ENCODE measurements at places on chromosomes 4 and X. TPM values are rescaled to one million over a fixed set of nuclear protein-coding genes. Genes with fewer than 3 reads are reported as not detected.

- no peak for DNase-seq
- no peak overlapping the region for H3K27ac ChIP-seq
- no peaks in the 10 kb centered on the region for H3K27me3 ChIP-seq
- peaks cover 80% of the 10 kb centered on the region for H3K4me1 ChIP-seq
- H3K4me3 ChIP-seq, result no peak overlapping the region
- H3K36me3 ChIP-seq, result no peaks in the 10 kb centered on the region
Measured at GRCh38 chr4:87012265-87012953, 77.6 kb downstream of the AFF1 start.

DNA sequence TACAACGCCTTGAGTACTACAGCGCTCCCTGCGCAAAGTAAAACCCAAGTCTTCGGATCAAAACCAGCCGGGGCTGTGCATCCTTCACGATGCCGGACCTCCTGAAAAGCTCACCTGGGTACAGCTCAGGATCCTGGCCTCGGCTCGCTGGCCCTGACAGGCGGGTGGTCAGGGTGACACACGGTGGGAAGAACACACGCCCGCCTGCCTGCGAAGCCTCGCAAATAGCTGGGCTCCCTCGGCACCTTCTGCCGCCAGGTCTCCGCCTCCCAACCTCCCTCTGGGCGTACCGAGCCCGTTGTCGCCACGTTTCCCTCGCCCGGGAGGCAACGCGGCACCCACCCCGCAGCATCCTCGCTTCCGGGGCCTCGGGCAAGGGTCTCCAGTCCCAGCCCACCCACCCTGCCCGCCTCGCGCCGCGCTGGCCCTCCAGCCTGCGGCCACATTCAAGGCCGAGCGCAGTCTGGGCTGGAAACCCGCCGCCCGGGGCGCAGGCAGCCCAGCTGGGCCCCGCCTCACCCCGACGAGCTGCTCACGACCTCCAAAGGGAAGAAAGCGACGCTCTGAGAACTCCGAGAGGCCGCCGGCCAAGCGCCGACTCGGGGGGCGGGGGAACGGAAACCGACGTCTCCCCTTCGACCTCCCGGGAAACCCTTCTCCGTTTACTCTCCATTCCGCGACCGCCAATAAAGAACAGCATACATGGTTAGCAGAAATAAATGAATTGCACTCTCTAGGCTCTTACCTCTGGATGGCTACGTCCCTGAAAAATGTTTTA lies 511 bp downstream of the PPM1K start:
- peak; percentile 75 for DNase-seq
- H3K4me1 ChIP-seq, result peaks cover 37% of the 10 kb centered on the region
- H3K27ac ChIP-seq, result peak overlapping the region; percentile 100
- peak overlapping the region; percentile 92 for H3K4me3 ChIP-seq
- peaks cover 28% of the 10 kb centered on the region for H3K36me3 ChIP-seq
- no peaks in the 10 kb centered on the region for H3K27me3 ChIP-seq

Gene DDX60
- total RNA-seq, result 18.6 TPM

DNA sequence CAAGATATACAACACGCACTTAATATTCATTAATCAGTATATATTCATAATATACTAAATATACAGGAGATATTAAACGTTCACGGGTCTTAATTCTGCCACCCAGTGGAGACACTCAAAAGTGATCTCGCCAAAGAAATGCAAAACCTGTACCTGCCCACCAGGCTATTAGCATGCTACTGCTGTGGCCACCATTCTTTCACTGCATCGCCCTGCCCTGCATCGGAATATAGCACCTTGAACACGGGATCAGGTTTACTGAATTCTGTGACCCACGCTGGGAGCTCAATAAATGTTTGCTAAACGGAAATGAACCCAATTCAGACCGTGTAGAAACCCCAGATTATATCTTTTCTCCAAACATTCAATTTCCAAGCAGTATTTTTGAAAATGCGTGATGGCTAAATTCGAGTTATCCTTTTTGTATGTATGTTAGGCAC lies 840 bp upstream of the CLCN3 start:
- peaks cover 55% of the 10 kb centered on the region for H3K4me1 ChIP-seq
- no peaks in the 10 kb centered on the region for H3K27me3 ChIP-seq
- DNase-seq, result peak; percentile 67

GRCh38 chr4:112130906-112131305 lies 14.3 kb upstream of the FAM241A start:
- H3K27me3 ChIP-seq, result peaks cover 10% of the 10 kb centered on the region
- no peaks in the 10 kb centered on the region for H3K36me3 ChIP-seq
- H3K27ac ChIP-seq, result no peak overlapping the region
- DNase-seq, result no peak
- no peak overlapping the region for H3K4me3 ChIP-seq

DNA sequence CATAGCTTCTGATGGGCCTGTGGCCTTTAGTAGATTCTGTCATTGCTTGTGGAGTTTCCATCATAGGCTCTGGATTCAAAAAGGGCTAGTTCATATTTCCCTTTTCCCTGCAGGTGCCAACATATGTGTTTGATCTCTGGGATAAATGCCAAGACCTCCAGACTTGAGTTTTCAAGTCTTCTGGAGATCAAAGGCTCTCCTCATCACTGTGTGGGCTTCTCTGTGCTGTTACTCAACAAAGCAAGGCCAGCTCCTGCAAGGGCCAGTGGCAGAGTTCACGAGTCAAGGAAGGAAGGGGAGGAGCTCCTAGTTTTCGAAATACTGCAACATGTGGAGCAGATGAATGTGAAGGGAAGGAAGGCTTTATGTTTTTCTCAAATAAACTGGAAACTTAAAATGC lies 62.7 kb upstream of the SCML1 start:
- H3K4me1 ChIP-seq, result peaks cover 5% of the 10 kb centered on the region
- no peaks in the 10 kb centered on the region for H3K36me3 ChIP-seq
- DNase-seq, result no peak
- H3K27ac ChIP-seq, result no peak overlapping the region

GRCh38 chr4:39410415-39410814 lies 3.7 kb downstream of the KLB start:
- H3K27me3 ChIP-seq, result no peaks in the 10 kb centered on the region
- H3K36me3 ChIP-seq, result no peaks in the 10 kb centered on the region
- H3K4me1 ChIP-seq, result peaks cover 3% of the 10 kb centered on the region
- DNase-seq, result no peak

Gene GAK
- total RNA-seq, result 97.8 TPM

DNA sequence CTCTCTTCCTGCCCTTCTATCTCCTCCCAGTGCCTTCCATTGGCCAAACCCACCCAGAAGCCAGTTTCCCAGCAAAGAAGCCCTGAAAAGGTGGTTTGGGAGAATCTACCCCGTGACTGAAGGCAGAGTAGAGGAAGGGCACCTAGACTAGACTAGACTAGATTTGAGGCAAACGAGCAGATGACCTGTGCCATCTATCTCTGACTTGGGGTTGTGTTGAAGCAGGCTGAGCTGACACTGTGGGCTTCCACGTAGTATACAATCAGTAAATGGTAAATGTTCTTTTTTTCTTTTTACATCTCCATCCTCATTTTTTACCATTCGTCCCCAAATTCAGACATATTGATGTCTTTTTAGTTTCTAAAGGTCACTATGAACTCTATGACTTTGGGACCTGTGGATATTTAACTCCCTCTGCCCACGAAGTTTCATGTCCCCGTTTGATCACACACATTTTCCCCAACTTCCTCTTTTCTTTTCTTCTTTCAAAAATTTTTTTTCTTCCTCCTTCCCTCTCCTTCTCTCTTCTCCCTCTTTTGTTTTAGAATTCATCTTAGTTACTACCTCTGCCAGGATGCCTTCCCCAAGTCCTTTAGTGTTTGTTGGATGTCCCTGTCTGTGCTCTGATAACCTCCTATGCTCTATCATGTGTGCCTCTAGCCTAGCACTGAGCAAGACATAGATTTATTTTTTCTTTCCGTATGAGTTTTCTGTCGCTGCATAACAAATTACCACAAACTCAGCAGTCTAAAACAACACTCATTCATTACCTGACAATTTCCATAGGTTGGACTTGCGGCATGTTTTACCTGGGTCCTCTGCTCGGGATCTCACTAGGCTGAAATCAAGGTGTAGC lies 6.2 kb upstream of the AFF1 start:
- DNase-seq, result no peak
- peak overlapping the region; percentile 10 for H3K27ac ChIP-seq
- peaks cover 26% of the 10 kb centered on the region for H3K4me1 ChIP-seq
- no peak overlapping the region for H3K4me3 ChIP-seq
- peaks cover 5% of the 10 kb centered on the region for H3K36me3 ChIP-seq

- H3K27ac ChIP-seq, result no peak overlapping the region
- DNase-seq, result no peak
- H3K4me3 ChIP-seq, result no peak overlapping the region
- H3K36me3 ChIP-seq, result peaks cover 29% of the 10 kb centered on the region
Measured at GRCh38 chr4:73187325-73187724, 71.3 kb downstream of the ANKRD17 start.

GRCh38 chrX:123859409-123859845 lies 426 bp upstream of the XIAP start:
- no peaks in the 10 kb centered on the region for H3K36me3 ChIP-seq
- H3K27ac ChIP-seq, result peak overlapping the region; percentile 93
- H3K4me1 ChIP-seq, result peaks cover 7% of the 10 kb centered on the region
- H3K4me3 ChIP-seq, result peak overlapping the region; percentile 78
- H3K27me3 ChIP-seq, result no peaks in the 10 kb centered on the region

DNA sequence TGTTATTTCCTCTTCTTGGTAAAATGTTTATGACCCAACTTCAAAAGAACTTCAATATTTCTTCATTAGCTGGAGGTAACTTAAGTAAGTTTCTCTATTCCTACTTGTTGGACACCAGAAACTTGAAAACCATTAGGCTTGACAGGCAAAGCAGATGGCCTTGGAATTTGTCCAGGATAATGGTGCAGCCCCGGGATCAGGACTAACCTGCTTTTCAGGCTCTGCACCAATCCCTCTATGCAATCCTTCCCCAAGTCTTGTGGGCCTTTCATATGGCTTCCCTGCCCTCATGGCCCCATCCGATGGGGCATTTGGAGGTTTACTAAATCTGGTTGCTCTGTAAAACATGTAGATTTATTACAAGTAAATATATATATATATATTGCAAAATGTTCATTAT lies 68.5 kb downstream of the SPINK2 start:
- no peaks in the 10 kb centered on the region for H3K27me3 ChIP-seq
- H3K36me3 ChIP-seq, result no peaks in the 10 kb centered on the region
- no peak for DNase-seq
- H3K4me1 ChIP-seq, result peaks cover 25% of the 10 kb centered on the region
- no peak overlapping the region for H3K4me3 ChIP-seq

- peaks cover 37% of the 10 kb centered on the region for H3K36me3 ChIP-seq
- H3K4me1 ChIP-seq, result peaks cover 15% of the 10 kb centered on the region
- no peak for DNase-seq
- H3K4me3 ChIP-seq, result no peak overlapping the region
- H3K27me3 ChIP-seq, result no peaks in the 10 kb centered on the region
Measured at GRCh38 chrX:155221351-155221750, 5.1 kb downstream of the VBP1 start.

- no peak overlapping the region for H3K4me3 ChIP-seq
- no peak overlapping the region for H3K27ac ChIP-seq
- H3K36me3 ChIP-seq, result peaks cover 7% of the 10 kb centered on the region
- DNase-seq, result no peak
Measured at GRCh38 chr4:150664935-150665334, 83.0 kb downstream of the MAB21L2 start.

GRCh38 chr4:167831855-167832254 lies 260.5 kb upstream of the ANXA10 start:
- no peaks in the 10 kb centered on the region for H3K27me3 ChIP-seq
- no peak for DNase-seq
- H3K27ac ChIP-seq, result no peak overlapping the region
- H3K4me1 ChIP-seq, result no peaks in the 10 kb centered on the region
- H3K36me3 ChIP-seq, result no peaks in the 10 kb centered on the region

- no peak overlapping the region for H3K27ac ChIP-seq
- H3K4me3 ChIP-seq, result no peak overlapping the region
- no peaks in the 10 kb centered on the region for H3K4me1 ChIP-seq
- DNase-seq, result no peak
- H3K36me3 ChIP-seq, result no peaks in the 10 kb centered on the region
Measured at GRCh38 chr4:75254745-75255144, 259.5 kb downstream of the RCHY1 start.

DNA sequence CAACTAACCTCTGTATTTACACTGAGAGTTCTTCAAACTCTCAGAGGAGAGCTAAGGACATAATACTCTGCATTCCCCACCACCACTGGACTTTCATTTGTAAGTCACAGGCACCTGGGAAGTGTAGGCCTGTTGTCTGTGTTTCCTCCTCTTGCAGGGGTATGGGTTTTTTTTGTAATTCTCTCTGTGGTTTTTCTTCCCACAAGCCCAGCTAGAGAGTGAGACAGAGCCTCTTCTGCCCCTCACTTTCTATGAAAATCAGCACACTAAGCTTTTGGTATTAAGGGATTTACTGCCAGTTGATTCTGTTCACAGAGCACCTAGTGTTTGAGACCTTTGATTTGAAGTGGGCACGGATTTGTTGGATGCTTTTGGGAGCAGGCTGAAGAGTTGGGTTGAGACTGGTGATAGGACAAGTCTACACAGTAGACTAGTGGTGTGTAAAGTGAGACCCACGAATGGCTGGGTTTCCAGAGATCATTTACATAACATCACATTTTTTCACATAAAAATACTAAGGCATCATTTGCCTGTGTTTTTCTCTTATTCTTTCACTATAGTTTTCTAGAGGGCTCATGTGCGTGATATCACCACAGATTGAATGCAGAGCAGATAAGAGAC lies 28.9 kb upstream of the WDR17 start:
- H3K27me3 ChIP-seq, result peaks cover 4% of the 10 kb centered on the region
- DNase-seq, result no peak
- peaks cover 2% of the 10 kb centered on the region for H3K4me1 ChIP-seq
- H3K27ac ChIP-seq, result no peak overlapping the region
- no peaks in the 10 kb centered on the region for H3K36me3 ChIP-seq

Gene UGT2A1
- not detected for total RNA-seq

DNA sequence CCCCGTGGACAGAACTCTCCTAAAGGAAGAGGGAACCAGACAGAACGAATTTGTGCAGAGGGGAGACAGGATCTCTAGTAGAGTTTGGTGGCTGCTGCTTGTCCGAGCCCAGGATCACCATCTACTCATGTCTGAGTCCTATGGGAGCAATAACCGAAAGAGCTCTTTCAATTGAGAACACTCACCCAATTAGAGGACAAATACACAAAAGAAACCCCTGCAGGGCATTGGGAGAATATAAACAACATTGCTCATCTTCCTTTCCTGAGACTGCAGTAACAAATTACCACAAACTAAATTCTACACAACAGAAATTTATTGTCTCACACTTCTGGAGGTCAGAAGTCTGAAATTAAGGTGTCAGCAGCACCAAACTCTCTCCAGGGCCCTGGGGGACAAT lies 65.6 kb downstream of the SPINK2 start:
- DNase-seq, result no peak
- H3K27ac ChIP-seq, result peak overlapping the region; percentile 50
- H3K4me1 ChIP-seq, result peaks cover 36% of the 10 kb centered on the region

Gene FDCSP
- not detected for total RNA-seq

Gene NOX1
- not detected for total RNA-seq

- DNase-seq, result peak; percentile 11
- H3K4me3 ChIP-seq, result no peak overlapping the region
- no peaks in the 10 kb centered on the region for H3K4me1 ChIP-seq
- no peak overlapping the region for H3K27ac ChIP-seq
- H3K27me3 ChIP-seq, result no peaks in the 10 kb centered on the region
Measured at GRCh38 chrX:133335027-133335426, 80.3 kb downstream of the GPC4 start.

- H3K27ac ChIP-seq, result no peak overlapping the region
- peaks cover 17% of the 10 kb centered on the region for H3K36me3 ChIP-seq
- DNase-seq, result no peak
- H3K4me1 ChIP-seq, result peaks cover 10% of the 10 kb centered on the region
- H3K27me3 ChIP-seq, result no peaks in the 10 kb centered on the region
Measured at GRCh38 chrX:129566073-129566472, 26.0 kb downstream of the OCRL start.

GRCh38 chr4:43843501-43843900 lies 605.1 kb downstream of the KCTD8 start:
- no peaks in the 10 kb centered on the region for H3K4me1 ChIP-seq
- H3K27me3 ChIP-seq, result no peaks in the 10 kb centered on the region
- H3K27ac ChIP-seq, result no peak overlapping the region
- no peak overlapping the region for H3K4me3 ChIP-seq
- H3K36me3 ChIP-seq, result no peaks in the 10 kb centered on the region
- no peak for DNase-seq

Gene FOXR2
- total RNA-seq, result not detected

Data from activated CD8-positive, alpha-beta T cell treated with anti-CD3 and anti-CD28 coated beads for 36 hours (primary cell).